ENCODE measurements at places on chromosomes 2 and 18. TPM values are rescaled to one million over a fixed set of nuclear protein-coding genes. Genes with fewer than 3 reads are reported as not detected.

The DNAH7 gene
- total RNA-seq = 0.82 TPM

The ESPNL gene
- 0.12 TPM for total RNA-seq

The ABCG5 gene
- total RNA-seq = not detected

The VPS4B gene
- 20.1 TPM for total RNA-seq

The DYSF gene
- 0.56 TPM for total RNA-seq

The GEN1 gene
- 9.9 TPM for total RNA-seq

The AQP4 gene
- not detected for total RNA-seq

The NEU2 gene
- total RNA-seq = not detected

The TFCP2L1 gene
- 23.9 TPM for total RNA-seq

The PROC gene
- total RNA-seq = 4.6 TPM

The ANKRD53 gene
- 0.12 TPM for total RNA-seq

The EPG5 gene
- 3.8 TPM for total RNA-seq

The MC2R gene
- not detected for total RNA-seq

The KCNJ13 gene
- total RNA-seq = not detected

The TTR gene
- 0.30 TPM for total RNA-seq

The VIL1 gene
- 0.17 TPM for total RNA-seq

The ELMOD3 gene
- total RNA-seq = 11.5 TPM

The KYNU gene
- 242 TPM for total RNA-seq

The SH3RF3 gene
- 0.56 TPM for total RNA-seq

The GALNT3 gene
- not detected for total RNA-seq

The VAMP8 gene
- total RNA-seq = 16.7 TPM

The SRD5A2 gene
- 0.06 TPM for total RNA-seq

The GAD1 gene
- 0.39 TPM for total RNA-seq

The ABCB11 gene
- 0.02 TPM for total RNA-seq
